ENCODE measurements at places on chromosomes 1 and 21.

GRCh38 chr1:206682111-206682510 is 2.6 kb upstream of the MAPKAPK2 start:
- no peak for DNase-seq

DNA sequence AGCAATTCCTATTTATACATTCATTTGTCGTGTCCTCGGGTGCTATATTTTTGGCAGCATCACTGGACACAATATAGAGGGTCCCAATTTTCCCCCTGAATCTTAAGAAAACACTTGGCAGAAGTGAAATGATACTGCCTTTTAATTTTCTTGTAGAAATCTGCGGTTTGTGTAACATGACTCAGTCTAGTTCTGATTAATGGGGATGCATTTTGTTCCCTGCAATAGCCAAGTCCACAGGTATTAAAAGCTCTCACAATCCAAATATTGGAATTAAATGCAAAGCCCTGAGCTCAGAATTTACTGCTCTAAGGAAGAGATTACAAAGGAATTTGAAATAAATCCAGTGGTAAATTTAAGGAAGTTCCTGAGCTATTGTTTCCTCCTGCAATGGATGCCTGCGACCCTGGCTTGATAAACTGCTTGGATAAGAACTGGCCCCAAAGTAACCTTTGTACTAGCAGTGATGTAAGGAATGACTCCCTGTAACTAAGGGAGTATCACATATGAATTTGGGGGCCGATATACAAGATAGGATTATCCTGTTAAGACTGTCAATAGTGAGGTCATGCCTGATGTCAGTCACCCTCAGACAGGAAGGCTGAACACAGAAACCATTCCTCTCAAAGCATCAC is 349.7 kb upstream of the C1orf87 start:
- no peak for DNase-seq

- no peak for DNase-seq
These were observed 1145.6 kb downstream of the KCNT2 start for GRCh38 chr1:195462646-195463045.

GRCh38 chr1:15107911-15108310 is 45.6 kb upstream of the TMEM51 start:
- DNase-seq = no peak

GRCh38 chr1:11999236-11999635 is 19.0 kb downstream of the MFN2 start:
- DNase-seq = no peak

DNA sequence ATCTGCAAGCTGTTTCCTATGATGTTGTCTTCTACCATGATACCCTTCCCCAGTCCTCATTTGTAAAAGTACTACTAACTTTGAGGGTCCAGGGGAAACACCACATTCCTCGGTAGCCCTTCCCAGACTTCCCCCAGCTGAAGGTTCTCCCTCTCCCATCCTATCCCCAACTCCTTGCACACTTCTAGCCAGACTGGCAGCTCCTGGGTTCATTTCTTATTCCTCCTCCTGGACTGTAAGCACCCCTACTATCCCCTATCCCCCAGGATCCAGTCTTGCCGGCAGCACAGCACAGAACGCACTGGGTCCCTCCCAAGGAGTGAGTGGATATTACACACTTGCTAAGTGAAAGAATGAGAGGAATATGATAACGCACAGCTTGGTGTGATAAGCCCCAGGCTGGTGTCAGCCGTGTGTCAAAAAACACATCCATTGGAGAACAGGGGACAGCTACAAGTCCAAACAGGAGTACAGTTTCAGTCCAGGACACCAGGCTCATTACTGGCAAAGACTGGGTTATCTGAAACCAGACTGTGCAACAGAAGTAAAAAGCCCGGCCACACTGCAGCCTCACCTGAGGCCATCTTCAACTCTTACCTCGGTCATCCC is 100.2 kb downstream of the SSBP3 start:
- no peak for DNase-seq

GRCh38 chr1:227793948-227794816 is 21.3 kb upstream of the PRSS38 start:
- no peak for DNase-seq

GRCh38 chr21:29228306-29228705 is 70.4 kb upstream of the BACH1 start:
- DNase-seq = no peak

DNA sequence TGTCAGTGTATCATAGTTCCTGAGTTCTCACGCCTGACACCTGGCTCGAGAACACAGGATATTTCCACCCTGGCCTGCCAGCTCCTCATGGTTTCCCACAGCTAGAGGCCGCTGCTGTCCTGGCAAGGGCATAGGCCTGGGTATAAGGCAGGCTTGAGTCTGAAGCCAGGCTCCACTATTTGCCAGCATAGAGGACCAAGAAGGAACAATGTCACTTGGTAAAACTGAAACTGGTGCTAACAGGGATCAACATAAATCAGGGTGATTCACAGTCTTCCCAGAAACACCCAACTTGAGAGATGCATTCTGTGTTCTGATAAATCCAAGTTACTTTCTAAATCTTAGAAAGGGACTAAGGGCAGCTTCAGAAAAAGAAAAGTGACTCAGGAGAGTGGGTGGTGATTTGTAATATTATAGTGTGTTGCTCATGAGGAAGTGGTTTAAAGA is 6.9 kb upstream of the S100A2 start:
- no peak for DNase-seq

DNA sequence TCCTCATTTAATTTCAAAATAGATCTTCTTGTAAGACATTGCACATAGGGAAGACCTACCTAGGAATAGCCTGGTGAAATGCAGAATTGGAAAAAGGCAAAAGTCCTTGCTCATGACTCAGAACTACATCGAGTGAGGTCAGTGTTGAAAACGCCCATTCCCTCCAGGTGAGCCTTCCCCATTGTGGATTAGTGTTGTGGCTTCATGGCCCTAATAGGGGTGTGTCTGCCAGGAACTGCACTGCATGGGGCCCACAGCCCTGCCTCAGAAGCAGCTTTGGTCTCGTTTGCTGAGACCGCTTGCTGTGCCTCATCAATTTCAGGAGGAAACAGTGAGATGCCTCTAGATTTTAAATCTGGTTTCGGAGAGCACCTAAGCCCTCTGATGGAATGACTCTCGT is 17.0 kb downstream of the TFF3 start:
- DNase-seq = no peak

DNA sequence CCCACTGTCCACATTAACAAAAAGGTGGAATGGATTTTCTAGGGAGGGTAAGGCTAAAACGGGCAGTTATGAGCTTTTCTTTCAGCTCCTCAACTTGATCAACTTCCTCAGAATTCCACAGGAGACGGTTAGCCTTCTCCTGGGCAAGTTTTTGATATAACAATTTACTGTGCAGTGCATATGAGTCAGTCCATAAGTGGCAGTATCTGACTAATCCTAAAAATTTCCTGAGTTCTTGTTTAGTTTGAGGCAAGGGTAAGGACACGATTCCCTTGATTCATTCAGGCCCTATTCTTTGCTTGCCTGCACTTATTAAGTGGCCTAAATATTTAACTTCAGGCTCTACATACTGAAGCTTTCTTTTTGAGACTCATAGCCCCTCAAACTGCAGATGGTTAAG is 6.2 kb upstream of the AADACL3 start:
- no peak for DNase-seq

DNA sequence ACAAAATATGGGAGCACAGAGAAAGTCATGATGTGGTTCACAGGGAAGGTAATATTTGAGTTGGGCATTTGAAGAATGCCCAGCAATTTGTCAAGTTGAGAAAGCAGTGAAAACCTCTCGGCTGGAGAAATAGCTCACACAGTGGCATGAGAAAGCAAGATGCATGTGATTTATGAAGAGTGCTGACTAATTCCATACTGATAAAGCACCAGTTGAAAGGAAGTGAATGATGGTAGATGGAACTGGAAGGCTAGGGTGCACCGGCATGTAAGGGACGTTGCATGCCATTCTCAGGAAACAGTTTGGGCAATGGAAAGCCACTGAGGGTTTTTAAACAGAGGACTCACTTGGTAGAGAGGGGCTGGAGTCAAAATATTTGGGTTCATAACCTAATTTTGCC is 53.5 kb upstream of the MTF2 start:
- DNase-seq = no peak

DNA sequence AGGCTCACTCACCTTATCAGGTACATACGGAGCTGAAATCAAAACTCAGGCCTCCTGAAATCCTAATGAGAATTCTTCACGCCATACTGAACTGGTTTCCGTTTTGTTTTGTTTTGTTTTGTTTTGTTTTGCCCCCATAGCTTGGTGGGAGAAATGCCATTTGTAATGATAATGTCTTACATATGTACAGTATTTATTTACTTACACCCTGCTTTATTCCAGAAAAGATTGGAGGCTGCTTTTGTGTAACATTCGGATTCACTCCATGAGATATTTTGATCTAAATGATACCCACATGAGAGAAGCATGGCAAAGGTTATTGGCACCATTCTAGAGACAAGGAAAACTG is 84.7 kb downstream of the EPHB2 start:
- no peak for DNase-seq

DNA sequence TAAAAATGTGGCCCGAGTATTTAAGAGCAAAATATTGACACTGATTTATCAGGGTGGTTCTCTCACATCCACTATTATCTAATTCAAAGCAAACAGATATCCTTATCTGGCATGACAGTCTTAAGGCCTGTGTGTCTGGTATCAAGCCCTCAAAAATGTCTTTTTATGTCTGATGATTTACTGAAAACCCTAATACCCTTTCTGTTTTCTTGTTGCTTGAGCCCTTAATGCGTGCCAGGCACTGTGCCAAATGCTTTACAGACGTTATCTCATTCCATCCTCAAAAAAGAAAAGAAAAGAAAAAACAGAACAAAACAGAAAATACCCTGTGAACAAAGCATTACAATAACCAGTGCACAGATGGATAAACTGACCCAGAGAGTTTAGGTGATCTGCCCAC is 5.7 kb downstream of the DUSP23 start:
- no peak for DNase-seq

DNA sequence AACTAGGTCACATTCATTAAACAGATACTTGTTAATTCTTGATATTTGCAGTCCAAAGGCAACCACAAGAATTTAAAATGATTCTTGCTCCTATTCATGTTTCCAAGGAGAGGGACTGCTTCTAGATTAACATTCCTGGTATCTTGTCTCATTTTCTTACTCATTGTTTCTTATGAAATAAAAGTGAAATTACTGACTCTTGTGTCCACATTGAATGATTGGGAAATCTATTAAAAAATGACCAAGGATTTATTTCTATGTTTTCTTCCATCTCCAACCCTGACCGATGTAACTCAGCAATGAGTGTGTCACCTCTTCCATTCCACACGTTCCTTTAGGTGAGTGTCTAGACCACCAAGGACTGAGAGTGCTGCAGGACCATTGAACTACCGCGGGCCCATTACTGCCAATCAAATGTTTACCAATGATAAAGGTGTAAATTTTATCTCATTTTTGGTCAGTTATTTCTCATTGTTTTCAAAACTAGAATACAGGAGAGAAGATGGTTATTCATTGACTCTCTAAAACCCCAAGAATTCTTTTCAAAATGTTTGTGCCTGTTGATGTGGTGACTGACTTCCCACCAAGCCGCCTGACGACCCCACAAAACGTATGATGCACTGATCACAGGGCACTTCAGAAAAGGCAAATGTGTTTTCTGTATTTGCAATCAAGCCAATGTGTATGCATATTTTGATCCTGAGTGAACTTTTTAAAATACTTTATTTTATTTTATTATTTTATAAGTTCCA is 414.6 kb upstream of the PTBP2 start:
- no peak for DNase-seq

- DNase-seq = no peak
These were observed 31.7 kb downstream of the SLC19A1 start for GRCh38 chr21:45510466-45510955.

- no peak for DNase-seq
These were observed 48.9 kb downstream of the RASSF5 start for GRCh38 chr1:206556047-206556749.

GRCh38 chr1:35507947-35508346 is 49.3 kb downstream of the KIAA0319L start:
- no peak for DNase-seq

- DNase-seq = peak; percentile 29
These were observed 589.1 kb downstream of the PTPRU start for GRCh38 chr1:29825274-29825940.

GRCh38 chr1:149885339-149886120 is 13.8 kb upstream of the BOLA1 start:
- DNase-seq = no peak

DNA sequence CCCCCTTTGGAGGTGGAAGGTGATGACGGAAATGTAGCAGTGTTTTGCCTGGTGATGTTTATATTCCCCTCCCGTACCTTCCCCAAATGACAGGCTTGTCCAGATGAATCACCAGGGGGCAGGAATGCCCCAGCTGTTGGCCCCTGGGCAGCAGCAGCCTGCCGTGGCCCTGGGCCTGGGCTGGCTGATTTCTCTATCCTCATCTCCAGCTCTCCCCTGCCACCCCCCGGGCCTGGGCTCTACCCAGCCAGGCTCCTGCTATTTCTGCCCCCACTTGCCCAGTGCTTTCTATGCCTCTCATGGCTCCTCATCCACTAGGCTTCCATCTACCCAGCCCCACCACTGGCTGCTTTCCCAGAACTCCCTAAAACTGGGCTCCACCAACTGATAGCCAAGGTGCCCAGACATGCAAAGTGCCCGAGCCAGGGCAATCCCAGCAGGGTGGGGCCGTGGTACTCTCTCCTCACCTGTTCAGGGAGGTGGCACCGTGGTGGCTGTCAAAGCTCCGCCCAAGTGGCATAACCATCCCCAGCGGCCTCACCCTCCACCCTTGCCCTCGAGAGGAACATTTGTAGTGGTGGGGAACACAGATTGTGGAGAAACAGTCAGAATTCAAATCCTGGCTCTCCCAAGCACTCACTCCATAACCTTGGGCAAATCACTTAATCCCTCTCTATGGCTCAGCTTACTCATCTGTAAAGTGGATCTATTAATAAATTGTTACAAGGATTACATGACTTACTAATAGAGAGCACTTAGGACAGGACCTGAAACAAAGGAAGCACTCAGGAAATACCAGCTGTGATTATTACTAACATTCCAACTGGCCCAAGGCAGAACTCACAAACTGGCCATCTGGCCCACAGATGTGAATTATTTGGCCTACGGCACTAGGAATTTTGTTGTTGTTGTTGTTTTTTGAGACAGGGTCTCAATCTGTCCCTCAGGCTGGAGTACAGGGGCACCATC is 12.8 kb upstream of the ECE1 start:
- DNase-seq = no peak

DNA sequence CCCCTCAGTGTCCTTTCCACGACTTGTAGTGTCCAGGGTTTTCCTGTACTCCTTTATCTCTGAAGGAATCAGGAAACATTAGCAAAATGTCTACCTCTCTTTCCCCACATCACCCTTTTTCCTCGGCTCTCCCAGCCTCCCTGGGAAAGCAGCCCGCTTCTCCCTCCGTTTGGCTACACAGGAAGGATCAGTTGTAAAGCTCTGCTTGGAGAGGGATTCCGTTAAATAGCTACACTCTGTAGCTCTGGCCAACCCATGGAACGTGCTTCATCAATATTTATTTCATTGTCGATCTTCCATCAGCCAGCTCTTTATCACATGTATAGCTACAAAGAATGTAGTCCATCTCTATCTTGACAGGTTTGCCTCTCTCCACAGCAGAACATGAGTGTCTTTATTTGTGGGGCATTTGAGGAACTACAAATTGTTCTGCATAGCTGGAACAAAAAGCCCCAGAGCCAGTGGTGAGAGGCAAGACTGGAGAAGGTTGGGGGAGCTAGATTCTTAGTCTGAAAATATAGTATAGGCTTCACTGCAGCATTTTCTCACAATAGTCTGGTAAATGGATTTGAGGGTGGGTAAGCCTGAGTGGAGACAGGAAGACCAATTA is 191.8 kb downstream of the SLC35F3 start:
- no peak for DNase-seq
